ENCODE measurements at places on chromosomes 13 and 19.

DNA sequence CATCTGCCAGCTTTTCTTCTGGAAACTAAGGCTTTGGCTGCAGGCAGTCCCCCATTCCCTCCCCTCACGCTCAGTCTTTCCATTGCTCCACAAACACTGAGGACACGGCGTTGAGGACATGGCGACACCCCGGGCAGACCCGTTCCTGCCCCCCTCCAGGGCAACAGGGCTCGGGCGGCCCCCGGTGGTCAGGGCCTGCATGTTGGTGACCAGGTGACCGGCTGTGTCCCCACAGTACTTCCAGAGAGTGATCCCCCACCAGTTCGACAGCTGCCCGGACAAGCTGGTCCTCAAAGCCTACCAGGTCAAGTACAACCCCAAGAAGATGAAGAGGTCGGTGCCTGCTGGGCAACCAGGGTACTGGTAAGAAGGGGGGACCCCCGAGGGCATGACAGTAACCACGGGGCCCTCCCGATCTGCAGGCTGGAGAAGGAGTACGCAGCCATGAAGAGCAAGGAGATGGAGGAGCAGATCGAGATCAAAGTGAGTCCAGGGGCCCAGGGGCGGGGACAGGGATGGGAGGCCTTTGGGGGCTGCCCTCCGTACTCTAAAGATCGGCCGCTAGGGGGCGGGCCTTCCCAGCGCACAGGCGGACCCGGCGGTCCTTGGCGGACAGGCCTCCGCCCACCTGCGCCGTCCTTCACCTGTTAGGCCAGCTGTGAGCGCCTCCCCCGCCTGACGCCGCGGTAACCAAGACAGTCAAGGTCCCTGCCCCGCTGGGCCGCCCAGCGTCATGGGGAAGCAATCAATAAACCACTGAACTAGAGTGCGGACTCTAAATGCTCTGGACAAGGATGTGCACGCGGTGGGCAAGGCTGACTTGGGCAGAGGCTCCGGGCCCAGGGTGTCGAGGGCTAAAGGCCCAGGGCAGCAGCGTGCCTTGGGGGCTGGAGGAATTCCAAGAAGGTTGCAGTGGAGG is 21.1 kb downstream of the PRR36 start:
- DNase-seq: peak; percentile 64

GRCh38 chr19:4369109-4369887 is 25.9 kb downstream of the MPND start:
- no peak for DNase-seq

DNA sequence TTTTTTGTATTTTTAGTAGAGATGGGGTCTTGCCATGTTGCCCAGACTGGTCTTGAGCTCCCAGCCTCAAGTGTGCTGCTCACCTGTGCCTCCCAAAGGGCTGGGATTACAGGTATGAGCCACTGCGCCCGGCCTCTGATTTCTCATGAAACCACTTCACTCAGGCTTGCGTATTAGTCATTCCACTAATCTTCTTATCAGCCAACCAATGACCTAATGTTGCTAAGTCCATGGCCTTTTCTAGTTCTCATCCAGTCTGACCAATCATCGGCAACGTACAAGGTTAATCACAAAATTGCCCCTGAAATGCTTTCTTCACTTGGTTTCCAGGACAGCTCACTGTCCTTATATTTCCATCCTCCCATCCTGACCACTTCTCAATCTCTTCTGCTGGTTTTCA is 605.3 kb upstream of the SLC10A2 start:
- no peak for DNase-seq

- DNase-seq: no peak
Observed at GRCh38 chr19:52226652-52227051, 36.8 kb downstream of the PPP2R1A start.

DNA sequence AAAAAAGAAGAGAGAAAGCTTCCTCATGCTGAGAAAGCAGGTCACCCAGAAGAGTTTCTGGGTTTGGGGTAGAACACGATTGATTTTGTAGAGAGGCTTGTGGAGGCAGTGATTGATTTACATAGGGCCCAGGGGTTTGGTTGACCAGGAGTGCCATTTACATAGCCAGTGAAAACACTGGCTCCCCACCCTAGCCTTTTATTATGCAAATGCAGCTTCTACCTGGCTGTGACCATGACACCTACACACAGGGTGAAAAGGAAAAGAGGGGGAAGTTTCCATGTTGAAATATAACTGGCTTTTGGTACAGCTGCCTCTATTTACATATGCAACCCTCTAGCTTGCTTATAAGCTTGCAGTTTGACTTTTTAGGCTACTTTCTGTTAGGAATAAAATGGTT is 62.0 kb downstream of the ZNF100 start:
- no peak for DNase-seq

- no peak for DNase-seq
Observed at GRCh38 chr19:49799798-49800376, 13.2 kb downstream of the FUZ start.
